GM23338 (cell line): ENCODE measurements at places on chromosomes 1 and 21. TPM values are rescaled to one million over a fixed set of nuclear protein-coding genes. Genes with fewer than 3 reads are reported as not detected.

SH3BGR gene
- total RNA-seq = 4.9 and 5.9 TPM in 2 replicates

- H3K27me3 ChIP-seq = no peaks in the 10 kb centered on the region
- H3K27ac ChIP-seq = no peak overlapping the region
- H3K4me1 ChIP-seq = 0 out of 2 replicates have a peak, but pooled peaks cover under 1% of the 10 kb centered on the region
- DNase-seq = no peak
- H3K4me3 ChIP-seq = no peak overlapping the region
- H3K36me3 ChIP-seq = no peaks in the 10 kb centered on the region
Observed at GRCh38 chr1:228748431-228748830, 13.2 kb downstream of the RHOU start.

DNA sequence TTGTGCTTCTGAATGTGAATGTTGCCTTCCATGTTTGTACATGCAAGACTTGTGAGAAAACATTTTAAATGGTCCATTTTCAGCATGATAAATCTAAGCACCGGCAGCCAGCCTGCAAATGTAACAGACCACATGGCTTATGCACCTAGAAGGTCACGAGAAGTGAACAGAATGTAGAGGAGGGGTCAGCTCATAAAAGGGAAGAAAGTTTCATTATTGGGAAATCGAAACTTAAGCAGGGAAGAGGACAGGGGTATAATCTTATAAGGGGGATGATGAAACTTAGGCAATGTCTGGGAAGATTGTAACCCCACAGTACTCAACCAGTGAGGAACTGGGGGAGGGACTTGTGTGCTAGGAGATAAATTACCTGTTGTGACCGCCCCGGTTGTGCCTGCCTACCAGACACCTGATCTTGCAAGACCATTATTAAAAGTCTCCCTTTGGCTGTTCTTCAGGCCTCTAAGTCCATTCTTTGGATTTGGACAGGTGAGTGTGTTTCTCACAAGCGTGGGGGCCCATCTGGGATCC is 37.7 kb upstream of the VN1R5 start:
- H3K36me3 ChIP-seq = no peaks in the 10 kb centered on the region
- DNase-seq = no peak
- no peaks in the 10 kb centered on the region for H3K27me3 ChIP-seq
- H3K4me3 ChIP-seq = no peak overlapping the region
- peaks cover 6% of the 10 kb centered on the region; the same call in 1 of the 2 replicates for H3K4me1 ChIP-seq

- H3K4me3 ChIP-seq = no peak overlapping the region
- H3K27ac ChIP-seq = no peak overlapping the region; the same call in 1 of the 2 replicates
- DNase-seq = peak; percentile 53
- H3K27me3 ChIP-seq = no peaks in the 10 kb centered on the region
- H3K36me3 ChIP-seq = no peaks in the 10 kb centered on the region
- H3K4me1 ChIP-seq = peaks cover 13% of the 10 kb centered on the region; the same call in 1 of the 2 replicates
Observed at GRCh38 chr1:84907095-84907827, 14.3 kb upstream of the LPAR3 start.

SLFNL1 gene
- 0.14 TPM in 1 of 2 replicates, not detected in the other for total RNA-seq

- no peak overlapping the region for H3K4me3 ChIP-seq
- DNase-seq = no peak
- no peak overlapping the region for H3K27ac ChIP-seq
- H3K4me1 ChIP-seq = no peaks in the 10 kb centered on the region
- H3K36me3 ChIP-seq = no peaks in the 10 kb centered on the region
Observed at GRCh38 chr1:216215169-216215568, 208.1 kb downstream of the USH2A start.

DNA sequence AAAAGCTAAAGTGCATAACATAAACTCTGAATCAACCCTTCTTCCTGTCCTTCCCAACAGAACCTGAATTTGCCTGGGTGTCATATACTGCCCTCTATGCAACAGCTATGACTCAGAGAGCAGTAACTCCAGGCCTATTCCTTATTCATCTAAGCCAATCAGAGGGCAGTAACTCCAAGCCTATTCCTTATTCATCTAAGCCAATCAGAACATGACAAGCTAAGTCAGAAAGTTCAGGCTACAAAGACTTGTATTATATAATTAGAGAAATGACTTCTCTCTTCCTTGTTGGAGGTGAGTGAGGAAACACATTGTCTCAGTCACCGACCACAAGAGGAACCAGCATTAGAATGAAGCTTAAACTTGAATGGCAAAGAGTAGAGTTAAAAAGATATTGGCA is 26.2 kb upstream of the TADA1 start:
- H3K36me3 ChIP-seq = no peaks in the 10 kb centered on the region
- no peaks in the 10 kb centered on the region for H3K27me3 ChIP-seq
- no peak overlapping the region for H3K27ac ChIP-seq
- DNase-seq = no peak
- H3K4me3 ChIP-seq = no peak overlapping the region

DNA sequence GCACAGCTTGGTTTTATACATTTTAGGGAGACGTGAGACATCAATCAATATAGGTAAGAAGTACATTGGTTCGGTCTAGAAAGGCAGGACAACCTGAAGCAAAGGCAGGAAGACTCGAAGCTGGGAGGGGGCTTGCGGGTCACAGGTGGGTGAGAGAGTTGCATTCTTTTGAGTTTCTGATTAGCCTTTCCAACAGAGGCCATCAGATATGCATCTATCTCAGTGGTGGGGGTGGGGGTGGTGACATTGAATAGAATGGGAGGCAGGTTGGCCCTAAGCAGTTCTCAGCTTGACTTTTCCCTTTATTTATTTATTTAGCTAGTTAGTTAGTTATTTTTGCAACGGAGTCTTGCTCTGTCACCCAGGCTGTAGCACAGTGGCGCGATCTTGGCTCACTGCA is 85.6 kb downstream of the WDR4 start:
- no peak overlapping the region for H3K4me3 ChIP-seq
- no peaks in the 10 kb centered on the region for H3K27me3 ChIP-seq
- DNase-seq = peak; percentile 43

AMPD1 gene
- not detected in 2 replicates for total RNA-seq

DNA sequence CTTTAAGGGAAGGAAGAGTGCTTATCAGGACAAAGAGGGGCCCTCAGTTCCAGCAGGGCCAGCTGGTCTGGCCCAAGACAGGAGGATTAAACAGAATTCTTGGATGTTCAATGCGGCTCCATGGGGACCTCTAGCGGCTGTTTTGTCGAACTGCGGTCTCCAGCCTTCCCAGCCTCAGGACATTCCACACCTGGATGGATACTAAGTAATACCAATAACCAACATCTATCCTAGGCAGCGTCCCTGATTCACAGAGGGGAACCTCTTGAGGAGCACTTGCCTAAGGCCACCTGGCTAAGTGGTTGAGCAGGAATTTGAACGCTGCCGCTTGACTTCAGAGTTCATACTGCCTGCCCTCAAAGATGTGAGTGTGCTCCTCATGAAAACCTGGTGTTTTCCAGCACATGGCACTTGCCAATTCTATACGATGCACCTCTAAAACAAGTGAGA is 15.5 kb upstream of the CD247 start:
- H3K27me3 ChIP-seq = no peaks in the 10 kb centered on the region
- peak; percentile 90 for DNase-seq
- H3K36me3 ChIP-seq = no peaks in the 10 kb centered on the region
- H3K4me3 ChIP-seq = no peak overlapping the region
- H3K27ac ChIP-seq = no peak overlapping the region

GRCh38 chr1:71223641-71224340 is 143.0 kb upstream of the ZRANB2 start:
- no peaks in the 10 kb centered on the region for H3K36me3 ChIP-seq
- no peak overlapping the region for H3K27ac ChIP-seq
- H3K4me1 ChIP-seq = peaks cover 8% of the 10 kb centered on the region; the same call in 1 of the 2 replicates
- no peak overlapping the region for H3K4me3 ChIP-seq
- no peak for DNase-seq

- no peaks in the 10 kb centered on the region for H3K4me1 ChIP-seq
- no peaks in the 10 kb centered on the region for H3K36me3 ChIP-seq
- no peak overlapping the region for H3K4me3 ChIP-seq
- DNase-seq = no peak
- H3K27ac ChIP-seq = no peak overlapping the region
- no peaks in the 10 kb centered on the region for H3K27me3 ChIP-seq
Observed at GRCh38 chr1:213519098-213519497, 468.1 kb downstream of the RPS6KC1 start.

- H3K27me3 ChIP-seq = no peaks in the 10 kb centered on the region
- no peak overlapping the region for H3K27ac ChIP-seq
- no peaks in the 10 kb centered on the region for H3K36me3 ChIP-seq
Observed at GRCh38 chr1:237553078-237553477, 337.6 kb downstream of the ZP4 start.

DNA sequence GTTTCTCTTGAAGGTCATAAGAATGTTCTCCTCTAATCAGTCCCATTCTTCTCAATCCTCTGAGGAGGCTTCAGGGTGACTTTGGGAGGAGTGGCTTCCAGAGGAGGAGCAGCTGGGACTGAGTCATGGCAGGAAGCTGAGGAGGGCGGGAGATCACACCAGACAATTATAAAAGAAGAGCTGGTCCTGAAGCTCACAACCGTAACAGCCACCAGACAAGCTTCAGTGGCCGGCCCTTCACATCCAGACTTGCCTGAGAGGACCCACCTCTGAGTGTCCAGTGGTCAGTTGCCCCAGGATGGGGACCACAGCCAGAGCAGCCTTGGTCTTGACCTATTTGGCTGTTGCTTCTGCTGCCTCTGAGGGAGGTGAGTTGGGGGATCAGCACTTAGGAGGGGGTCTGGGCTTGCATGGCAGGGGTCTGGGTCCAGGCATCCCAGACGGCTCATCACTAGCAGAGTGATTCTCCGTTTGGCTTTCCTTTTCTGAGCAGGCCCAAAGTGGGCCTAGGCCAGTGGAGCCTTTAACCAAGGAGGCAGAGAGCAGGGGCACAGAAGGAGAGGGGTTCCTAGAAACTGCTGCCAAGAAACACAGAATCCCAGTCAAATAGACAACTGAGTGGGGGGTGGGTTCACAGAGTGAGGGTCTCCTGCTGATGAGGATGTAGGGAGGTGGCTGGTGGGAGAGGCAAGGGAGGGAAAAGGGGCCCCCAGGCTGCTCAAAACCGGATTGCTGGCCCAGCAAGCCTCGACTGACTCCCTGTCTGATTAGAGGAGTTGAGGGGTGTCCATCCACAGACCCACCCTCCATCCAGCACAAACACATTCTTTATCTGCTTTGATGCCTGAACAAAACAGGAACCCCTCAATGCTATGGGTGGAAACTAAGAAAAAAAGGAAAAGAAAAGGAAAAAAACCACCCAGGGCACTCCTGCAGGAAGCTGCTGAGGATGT is at the start of gene ECM1:
Gene ECM1 (plus strand): TSS at position 198 of the 953 bp plus-strand sequence. CDS start 101 bp downstream, at position 299.
- H3K4me1 ChIP-seq = no peaks in the 10 kb centered on the region
- no peak within 1 kb of the TSS for H3K4me3 ChIP-seq
- no peaks in the 10 kb centered on the region for H3K27me3 ChIP-seq
- DNase-seq = no peak
- 0 out of 2 replicates have a peak, but pooled peaks cover 13% of the 10 kb centered on the region for H3K36me3 ChIP-seq
